ENCODE measurements at places on chromosomes 5 and 9.

- DNase-seq, result no peak
Measured at GRCh38 chr5:167049043-167049663, 1242.3 kb upstream of the WWC1 start.

DNA sequence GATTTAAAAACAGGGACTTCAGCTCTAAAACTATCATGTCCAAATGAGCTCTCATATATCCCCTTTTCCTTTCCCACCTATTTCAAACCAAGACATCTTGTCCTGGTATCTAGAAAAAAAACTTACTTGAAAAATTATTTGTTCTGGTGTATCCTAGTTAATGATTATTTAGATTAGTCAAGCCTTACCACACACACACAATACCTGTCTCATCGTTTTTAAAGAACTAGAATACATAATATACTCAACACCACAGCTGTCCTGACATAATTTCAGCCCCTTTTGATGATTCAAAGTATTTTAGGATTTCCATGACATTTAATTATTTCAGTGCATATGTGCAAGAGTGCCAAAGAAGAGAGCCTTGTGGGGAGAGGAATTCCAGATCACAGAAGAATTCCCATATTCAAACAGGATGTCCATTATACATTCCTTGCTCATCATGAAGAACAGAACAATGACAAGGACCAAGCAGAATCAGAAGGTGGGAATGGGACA, 233.7 kb downstream of the SMARCA2 start:
- DNase-seq, result no peak

DNA sequence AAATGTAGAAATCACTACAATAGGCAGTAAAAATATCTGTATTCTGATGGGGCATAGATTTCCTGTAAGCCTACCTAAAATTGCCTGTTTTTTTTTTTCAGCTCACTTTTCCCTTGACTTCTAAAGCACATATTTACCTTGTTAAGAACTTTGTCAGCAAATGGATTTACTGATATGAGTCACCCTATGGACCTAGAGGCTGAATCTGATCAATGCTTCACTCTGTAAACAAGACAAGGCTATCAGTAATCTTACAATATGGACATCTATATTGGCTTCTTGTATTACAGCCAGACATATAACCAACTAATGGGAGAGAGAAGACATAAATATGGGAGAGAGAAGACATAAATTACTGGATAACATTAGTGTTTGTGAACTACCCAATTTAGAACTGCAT, 792.7 kb upstream of the CHD1 start:
- DNase-seq, result no peak

GRCh38 chr5:850511-851006, at the start of gene ZDHHC11:
TSS of gene ZDHHC11 (minus strand) at chr5:850986. CDS start at chr5:850602, 384 bp downstream.
- DNase-seq, result no peak

GRCh38 chr9:9919174-9919775, 693.5 kb downstream of the PTPRD start:
- DNase-seq, result no peak

DNA sequence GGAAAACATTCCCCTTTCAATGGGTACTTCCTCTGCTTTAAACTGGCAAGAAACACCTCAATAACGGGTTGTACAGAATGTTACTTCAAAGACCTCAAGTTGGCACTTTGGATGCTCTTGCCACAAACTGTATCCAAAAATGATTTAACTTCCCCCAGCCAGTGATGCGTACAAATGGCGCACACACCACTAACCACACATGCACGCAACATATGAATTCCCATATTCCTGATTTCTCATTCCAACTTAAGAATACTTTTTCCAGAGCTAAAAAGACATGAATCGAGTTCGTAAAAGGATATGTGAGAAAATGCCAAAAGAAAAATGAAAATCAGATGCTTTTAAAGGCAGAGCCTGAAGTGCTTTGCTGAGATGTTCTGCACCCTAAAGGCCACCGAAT, 388.0 kb upstream of the PIK3R1 start:
- no peak for DNase-seq

DNA sequence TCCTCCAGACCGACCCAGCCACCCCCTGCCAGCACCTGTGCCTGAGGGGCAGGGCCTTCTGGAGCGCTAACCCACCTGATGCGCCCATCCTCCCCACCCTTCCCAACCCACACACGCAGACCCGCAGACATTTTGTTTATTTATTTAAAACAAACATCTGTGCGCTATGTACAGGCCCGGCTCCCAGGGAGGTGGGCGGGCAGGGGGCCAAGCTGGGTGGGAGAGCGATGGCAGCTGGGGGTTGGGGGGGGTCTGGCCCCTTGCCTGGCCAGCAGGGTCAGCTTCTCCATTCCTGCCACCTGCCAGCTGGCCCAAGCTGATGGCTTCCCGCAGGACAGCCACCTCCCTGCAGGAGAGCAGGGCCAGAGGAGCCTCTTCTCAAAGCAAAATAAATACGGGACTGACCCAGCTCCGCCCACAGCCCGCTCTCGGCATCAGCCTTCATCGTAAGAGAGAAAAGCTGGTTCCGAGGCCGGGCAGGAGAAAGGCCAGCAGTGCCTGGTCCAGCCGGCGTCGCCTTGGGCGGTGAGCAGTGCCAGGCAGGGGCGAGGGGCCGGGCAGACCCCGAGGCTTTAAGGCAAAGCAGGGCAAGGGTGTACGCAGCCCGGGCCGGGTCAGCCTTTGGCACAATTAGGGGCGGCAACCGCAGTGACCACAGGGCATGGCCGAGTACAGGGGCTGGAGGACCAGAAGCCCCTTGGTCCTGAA, 10.9 kb upstream of the CLIC3 start:
- DNase-seq, result no peak

- no peak for DNase-seq
Measured at GRCh38 chr5:59123595-59124561, 541.0 kb downstream of the RAB3C start.

DNA sequence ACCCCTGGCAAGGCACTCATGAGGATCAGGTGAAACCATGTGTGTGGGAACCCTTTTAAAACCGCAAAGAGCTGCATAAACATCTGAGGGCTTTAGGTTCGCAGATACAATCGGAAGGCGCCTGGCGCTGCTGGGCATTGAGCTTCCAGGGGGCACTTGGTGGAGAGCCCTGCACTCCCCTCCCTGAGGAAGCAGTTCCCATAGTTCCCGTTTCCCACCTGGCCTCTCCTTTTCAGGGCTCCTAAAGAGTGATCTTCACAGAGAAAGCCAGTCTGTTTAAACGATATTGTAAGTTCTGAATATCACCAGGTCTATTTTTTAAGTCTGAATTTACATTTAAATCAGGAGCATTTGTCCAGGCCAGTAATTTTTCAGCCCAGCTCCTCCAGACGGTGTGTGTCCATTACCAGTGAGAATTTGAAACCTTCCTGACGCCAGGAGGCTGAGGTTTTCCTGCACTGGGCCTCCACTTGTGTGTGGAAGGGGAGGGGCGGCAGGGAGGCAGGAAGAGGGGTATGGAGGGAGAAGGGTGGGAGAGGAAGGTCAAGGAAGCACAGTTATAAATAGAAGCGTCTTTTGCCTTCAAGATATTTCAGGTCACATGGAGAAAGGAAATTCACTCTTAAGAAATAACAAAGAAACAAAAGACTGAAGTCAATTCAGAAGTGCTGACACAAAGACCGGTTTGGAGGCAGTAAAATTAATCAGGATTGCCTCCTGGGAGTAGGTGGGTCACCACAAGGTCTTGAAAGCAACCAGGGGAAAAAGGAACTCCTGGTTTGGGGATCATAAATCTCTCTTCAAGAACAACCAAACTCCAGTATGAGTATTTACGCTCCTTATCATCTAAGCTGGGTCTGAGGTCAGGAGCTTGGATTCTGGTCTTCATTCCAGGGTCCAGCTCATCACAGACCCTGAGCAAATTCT, 14.3 kb upstream of the MGAT1 start:
- DNase-seq, result no peak

DNA sequence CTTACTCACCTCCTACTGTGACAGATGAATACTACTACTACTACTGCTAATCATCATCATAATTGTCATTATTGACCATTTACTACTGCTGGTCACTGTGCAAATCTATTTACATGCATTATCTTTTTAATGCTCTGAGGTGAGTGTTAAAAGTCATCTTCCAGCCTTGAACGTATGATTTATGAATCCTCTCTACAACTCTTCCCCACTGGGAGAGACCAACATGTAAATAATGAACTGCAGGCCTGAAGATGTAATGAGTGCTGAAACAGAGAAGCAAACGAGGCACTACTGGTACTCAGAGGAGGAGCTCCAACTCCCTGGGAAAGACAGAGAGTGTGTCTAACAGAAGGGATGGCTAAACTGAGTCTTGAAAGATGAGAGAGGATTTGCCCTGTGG, 95.4 kb downstream of the JAKMIP2 start:
- DNase-seq, result no peak

GRCh38 chr5:71789746-71790145, 70.7 kb downstream of the CARTPT start:
- DNase-seq, result no peak

DNA sequence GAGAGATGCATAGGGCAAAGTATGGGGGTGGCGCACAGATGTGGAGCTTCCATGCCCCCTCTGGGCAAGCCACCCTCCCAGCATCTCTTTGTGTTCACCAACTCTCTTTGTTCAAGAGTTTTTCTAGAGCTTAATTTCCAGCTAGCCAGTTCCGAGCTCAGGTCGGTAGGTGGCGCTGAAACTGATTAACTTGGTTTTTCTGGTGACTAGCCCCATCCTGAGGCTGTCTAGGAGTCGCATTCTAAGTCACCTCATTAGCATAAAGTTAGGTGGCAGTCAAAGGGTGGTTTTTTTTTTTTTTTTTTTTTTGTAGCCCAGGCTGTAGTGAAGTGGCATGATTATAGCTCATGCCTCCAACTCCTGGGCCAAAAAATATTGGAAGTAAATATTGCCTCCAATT, 476.4 kb downstream of the KDM4C start:
- no peak for DNase-seq

DNA sequence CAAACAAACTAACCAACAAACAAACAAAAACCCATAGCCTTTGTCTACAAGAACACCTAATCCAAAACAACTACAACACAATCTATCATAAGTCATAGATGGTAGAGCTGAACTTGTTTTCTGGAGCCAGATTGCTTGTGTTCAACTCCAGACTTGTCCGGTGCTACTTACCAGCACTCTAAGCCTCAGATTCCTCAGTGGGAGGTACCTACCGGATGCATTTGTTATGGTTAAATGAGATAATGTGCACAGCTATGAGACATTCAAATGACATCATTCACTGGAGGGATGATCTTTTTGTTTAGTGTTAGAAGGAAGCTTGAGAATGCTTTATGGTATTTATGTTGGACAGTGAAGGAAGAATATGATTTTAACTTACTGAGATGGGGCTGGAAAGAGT, 592.9 kb upstream of the C9orf72 start:
- DNase-seq, result no peak

- no peak for DNase-seq
Measured at GRCh38 chr5:133319244-133319643, 267.4 kb downstream of the HSPA4 start.
